ENCODE measurements at places on chromosomes 4 and X. TPM values are rescaled to one million over a fixed set of nuclear protein-coding genes. Genes with fewer than 3 reads are reported as not detected.

Gene DNAAF6
- polyA plus RNA-seq, result not detected

Gene DRD5
- polyA plus RNA-seq, result 0.03 TPM

Gene GYG2
- polyA plus RNA-seq, result 34.3 TPM

Gene SHISA3
- polyA plus RNA-seq, result 1.4 TPM

Gene FAM184B
- 0.02 TPM for polyA plus RNA-seq

Gene CTPS2
- polyA plus RNA-seq, result 5.4 TPM

Gene SSX4B
- not detected for polyA plus RNA-seq

Gene TBCK
- 6.4 TPM for polyA plus RNA-seq

Gene GUCY1A1
- polyA plus RNA-seq, result 6.1 TPM

Gene ZMYM3
- polyA plus RNA-seq, result 6.3 TPM

Data from adipose tissue (tissue), 3 donors.